ENCODE measurements at places on chromosomes 1 and 21.
A peak's percentile ranks its signal among the peaks of the same experiment; 100 is the strongest.

DNA sequence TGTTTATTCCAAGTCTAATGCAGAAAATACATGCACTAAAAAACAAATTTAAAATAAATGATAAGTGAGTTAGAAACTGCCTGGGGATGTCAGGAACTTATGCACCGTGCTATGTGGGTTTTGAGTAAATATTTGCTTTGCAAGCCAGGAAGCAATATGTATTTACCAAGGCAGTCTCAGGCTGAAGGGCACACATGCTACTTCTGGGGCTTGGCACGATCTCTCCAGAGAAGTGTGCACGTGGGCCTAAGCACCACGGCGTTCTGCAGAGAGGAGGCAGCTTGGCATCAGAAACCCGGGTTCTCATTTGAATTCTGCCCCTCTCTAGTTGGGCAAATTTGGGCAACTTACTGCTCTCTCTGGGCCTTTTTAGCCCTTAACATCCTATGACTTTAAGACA, 72.6 kb upstream of the ROR1 start:
- DNase-seq = no peak

DNA sequence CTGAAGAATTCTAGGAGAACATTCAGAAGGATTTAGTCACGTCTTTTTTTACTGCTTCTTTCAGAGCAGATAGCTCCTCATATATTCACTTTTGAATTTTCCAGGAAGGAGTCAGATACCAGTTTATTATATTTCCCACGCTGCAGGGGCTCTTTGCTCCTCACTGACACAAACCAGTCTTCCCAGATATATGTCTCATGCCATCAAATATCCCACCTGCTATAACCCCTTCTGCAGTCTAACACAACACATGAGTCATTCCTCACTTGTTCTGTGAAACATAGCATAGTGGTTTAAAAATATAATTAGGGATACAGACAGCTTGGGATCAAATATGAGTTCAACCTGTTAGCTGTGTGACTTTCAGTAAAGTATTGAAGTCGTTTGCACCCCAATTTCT, 251.7 kb upstream of the DPYD start:
- no peak for DNase-seq

DNA sequence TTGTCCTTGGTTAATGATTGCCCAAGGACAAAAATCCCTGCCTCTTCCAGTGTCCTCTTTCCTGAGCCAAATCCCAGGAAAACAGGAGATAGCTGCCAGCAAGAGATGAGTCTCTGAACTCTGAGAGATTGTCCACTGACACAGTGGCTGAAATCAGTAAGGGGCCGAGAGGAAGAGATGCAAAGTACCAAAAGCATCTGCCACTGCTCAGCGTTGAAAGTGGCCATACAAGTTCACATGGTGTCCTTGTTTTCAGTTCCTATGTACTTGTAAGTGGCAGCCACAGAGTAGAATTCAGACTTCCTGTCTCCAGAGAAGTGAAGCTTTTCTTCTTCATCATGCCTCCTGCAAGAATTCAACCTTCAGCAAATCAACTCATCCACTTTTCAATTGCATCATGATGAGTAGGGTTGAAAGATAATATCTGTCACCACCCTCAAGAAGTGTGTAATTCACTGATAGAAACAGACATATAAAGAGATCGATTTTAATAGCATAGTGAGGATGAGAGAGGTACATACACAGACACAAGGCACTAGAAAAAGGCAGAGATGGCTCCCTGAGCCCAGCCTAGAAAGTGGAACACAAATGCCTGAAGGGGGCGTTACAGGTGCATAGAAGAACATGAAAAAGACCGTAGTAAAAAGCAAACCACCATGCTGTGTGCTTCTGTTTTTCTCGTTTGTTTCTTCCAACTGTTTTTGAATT, 185.8 kb downstream of the MRPL39 start:
- no peak for DNase-seq

GRCh38 chr21:14584357-14585095, 38.4 kb upstream of the SAMSN1 start:
- DNase-seq = no peak

- no peak for DNase-seq
These were observed 16.0 kb upstream of the OLIG1 start for GRCh38 chr21:33053951-33054350.

- no peak for DNase-seq
These were observed 24.2 kb downstream of the PCAT6 start for GRCh38 chr1:202834771-202835547.

DNA sequence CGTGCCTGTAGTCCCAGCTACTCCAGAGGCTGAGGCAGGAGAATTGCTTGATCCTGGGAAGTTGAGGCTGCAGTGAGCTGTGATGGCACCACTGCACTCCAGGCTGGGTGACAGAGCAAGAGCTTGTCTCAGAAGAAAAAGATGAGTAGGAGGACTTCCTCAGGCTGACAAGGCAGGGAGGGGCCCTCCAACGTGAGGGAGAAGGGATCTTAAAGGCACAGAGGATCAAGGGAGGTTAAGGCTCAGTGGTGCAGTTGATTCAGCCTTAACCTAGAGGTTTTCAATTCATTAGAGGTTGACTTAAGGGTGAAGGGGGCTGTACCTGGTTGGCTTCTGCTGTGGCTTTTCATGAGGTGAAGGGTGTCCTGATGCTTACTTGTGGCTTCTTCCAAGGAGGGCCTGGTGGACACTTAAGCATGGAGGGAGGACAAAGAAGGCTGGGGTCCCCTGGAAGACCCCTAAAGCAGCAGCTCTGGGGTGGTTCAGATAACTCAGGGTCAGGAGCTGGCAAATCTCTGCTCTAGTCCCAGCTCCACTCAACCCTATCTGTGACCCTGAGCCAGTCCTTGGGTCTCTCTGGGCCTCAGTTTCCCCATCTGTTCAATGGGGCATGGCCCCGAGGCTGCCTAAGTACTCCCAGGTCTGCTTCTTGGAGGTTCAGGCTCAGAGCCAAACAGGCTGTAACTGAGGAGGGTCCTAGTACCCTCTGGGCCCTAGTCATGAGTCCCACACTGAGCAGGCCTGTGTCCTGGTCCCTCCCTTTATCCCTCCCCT, 6.3 kb downstream of the EXTL1 start:
- DNase-seq = no peak

- DNase-seq = peak; percentile 90
These were observed 15.8 kb upstream of the TAS1R2 start for GRCh38 chr1:18875107-18875795.

GRCh38 chr1:27668808-27669723, 2.9 kb downstream of the IFI6 start:
- DNase-seq = peak; percentile 84

DNA sequence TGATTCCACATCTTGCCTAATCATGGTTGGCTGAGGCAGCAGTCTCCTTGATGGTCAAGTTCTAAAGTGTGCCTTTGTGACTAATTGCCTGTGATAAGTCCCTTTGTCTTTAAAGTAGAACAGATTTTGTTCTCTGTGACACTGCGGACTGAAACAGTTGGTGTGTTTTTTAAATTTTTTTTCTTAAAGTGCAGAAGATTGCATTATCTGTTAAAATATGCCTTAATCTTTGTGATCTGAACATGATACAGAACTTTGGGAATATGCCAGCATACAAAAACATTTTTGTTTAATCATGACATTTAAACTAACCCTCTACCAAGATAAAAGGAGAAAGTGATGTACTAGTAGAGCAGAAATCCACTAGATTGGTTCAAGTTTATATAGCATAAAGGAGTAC, 1260.6 kb upstream of the ADGRL2 start:
- DNase-seq = no peak

- DNase-seq = no peak
These were observed 14.6 kb downstream of the XKR8 start for GRCh38 chr1:27974417-27974781.

GRCh38 chr1:21329209-21329844, 39.1 kb upstream of the ECE1 start:
- no peak for DNase-seq

- DNase-seq = no peak
These were observed 821 bp downstream of the MASP2 start for GRCh38 chr1:11046270-11046566.

DNA sequence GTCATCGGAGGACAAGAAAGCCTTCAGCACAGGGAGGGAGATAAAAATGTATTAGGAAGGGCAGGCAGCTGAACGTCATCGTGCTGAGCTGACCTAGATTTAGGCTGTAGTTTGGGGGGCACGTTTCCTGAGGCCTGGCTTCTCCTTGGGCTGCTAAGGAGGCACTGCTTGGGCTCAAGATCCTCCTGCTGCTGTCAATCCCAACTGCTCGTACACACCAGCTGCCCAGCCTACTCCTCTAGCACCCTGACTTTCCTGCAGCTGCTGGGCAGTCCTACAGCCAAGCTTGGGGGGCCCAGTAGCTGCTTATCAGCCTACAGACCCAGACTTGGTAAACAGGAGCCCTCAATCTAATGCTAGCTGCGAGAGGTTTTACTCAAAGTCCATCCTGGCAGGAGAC, 6.2 kb downstream of the TMEM35B start:
- peak; percentile 31 for DNase-seq

DNA sequence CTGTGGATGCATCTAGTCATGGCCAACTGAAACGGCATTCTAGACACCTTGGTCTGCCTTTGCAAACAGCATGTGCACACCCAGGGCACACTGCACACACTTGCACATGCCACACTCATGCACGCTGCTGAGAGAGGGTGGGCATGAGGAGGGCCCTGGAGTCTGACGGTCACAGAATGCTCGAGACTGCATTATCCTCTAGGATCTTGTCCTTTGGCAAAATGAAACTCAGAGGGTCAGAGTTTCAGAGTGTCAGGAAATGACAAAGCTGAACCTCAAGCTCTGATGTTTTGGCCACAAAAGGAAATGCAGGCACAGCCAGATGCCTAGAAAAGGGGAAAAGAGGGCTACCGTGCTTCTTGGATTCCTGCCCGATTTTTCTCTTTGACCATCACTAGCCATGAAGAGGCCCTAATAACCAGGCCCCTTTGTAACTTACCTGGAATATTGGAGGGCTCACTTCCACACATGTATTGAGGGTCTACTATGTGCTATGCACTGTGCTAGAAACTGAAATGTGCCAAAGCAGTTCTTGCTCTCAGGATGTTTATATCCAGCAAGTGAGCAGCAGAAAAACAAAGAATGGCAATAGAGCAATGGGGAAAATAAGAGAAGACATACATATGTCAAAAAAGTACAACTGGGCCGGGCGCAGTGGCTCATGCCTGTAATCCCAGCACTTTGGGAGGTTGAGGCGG, 65.4 kb downstream of the TOMM20 start:
- DNase-seq = no peak

- DNase-seq = peak; percentile 68
These were observed 500 bp downstream of the EPHA10 start for GRCh38 chr1:37764414-37764825.

DNA sequence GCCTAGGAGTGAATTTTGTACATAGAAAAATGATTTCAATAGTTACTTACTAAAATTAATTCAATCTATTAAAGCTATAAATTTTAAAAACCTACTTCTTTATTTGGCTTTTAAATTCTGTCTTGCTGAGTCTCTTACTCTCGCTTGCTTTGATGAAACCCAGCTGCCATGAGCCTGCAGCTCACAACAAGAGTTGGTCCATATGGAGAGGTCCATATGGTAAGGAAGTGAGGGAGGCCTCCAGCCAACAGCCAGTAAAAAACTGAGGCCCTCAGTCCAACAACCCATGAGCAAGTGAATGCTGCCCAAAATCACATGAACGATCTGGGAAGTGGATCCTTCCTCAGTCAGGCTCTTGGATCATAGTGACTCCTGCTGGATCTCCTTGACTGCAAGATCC, 89.9 kb upstream of the CXADR start:
- DNase-seq = no peak

- DNase-seq = no peak
These were observed 119.6 kb downstream of the OMA1 start for GRCh38 chr1:58426918-58427317.

DNA sequence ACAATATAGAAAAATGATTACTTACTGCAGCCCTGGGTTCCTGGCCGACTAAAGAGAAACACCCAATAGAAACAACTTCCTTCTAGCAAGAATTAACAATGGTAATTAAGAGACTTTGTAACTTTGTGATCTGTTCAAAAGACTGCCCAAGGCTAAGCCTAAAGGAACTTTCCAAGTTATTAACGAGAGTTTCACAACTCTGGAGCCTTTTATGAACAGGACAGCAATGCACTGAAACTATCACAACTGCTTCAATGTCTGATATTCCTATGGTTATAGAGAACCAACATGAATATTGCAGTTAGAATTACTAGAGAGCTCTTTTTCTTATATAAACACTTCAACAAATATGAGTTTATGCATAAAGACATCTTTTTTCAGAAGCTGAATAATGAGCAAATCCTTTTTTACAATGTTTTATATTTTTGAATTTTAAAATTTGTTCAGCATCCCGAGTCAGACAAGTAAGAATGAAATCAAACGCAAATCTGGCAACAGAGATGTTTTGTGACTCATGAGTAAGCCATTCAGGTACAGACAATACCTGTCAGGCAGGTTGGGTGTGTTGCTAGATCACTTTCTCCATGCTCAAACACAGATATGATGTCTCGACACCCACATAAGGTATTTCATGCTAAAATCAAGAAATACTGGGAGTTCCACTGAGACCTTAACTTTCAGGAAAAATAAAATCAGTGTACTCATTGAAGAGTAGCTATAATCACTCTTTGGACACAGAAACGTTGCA, 22.2 kb upstream of the KCNJ15 start:
- DNase-seq = no peak

- DNase-seq = peak; percentile 84
These were observed 228.2 kb upstream of the USP24 start for GRCh38 chr1:55443175-55443915.

DNA sequence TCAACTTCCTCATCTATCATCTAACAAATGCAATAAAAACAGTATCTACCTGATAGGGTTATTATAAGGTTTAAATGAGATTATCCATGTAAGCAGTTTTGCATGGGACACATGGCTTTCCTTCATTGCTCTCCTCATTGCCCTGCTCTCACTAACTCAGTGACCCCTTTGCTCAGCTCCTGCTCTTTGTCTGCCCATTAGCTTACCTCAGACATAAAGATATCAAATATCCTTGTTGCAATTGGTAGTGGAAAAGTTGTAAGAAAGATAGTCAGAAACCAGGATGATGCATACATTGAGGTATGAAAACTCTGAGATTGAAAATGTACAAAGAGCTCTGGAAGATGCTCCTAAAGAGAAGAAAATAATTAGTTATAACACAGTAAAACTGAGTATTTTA, 89.8 kb downstream of the EVI5 start:
- DNase-seq = no peak

- no peak for DNase-seq
These were observed 182.2 kb downstream of the AMY1C start for GRCh38 chr1:103931891-103932290.

GRCh38 chr1:50425376-50426107, 2.3 kb upstream of the DMRTA2 start:
- DNase-seq = no peak

DNA sequence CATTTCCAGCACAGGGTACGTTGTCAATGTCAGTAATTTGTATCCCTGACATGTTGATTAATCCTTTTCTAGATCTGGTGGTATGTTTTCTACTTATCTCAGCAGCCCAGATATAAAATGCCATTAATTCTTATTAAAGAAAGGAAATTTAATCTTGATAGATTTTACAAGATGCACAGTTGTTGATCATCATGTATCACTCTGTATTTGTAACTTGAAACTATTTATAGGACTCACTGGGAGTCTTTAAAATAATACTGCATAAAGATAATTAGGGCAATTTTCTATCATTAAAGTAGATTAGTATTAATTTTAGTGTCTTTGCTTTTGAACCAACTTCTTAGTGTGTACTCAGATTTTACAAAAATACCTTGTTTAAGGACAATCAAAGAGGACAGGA, 84.9 kb downstream of the GREM2 start:
- DNase-seq = no peak

- DNase-seq = peak; percentile 54
These were observed at the start of gene TSPAN2 for GRCh38 chr1:115089420-115090185. TSPAN2 (minus strand) TSS chr1:115089503; CDS start chr1:115089432, 71 bp downstream.

- no peak for DNase-seq
These were observed 8.6 kb upstream of the NKAIN1 start for GRCh38 chr1:31248276-31248675.

GRCh38 chr1:173128742-173129141, 78.0 kb upstream of the TNFSF18 start:
- DNase-seq = no peak
